Left cardiac atrium (tissue), 4 donors: ENCODE measurements at places on chromosomes 11 and 22. TPM values are rescaled to one million over a fixed set of nuclear protein-coding genes. Genes with fewer than 3 reads are reported as not detected.

The MAP4K2 gene
- total RNA-seq = 10.4 TPM

GRCh38 chr22:19758896-19759426, 1.6 kb upstream of the TBX1 start:
- no peak for DNase-seq

DNA sequence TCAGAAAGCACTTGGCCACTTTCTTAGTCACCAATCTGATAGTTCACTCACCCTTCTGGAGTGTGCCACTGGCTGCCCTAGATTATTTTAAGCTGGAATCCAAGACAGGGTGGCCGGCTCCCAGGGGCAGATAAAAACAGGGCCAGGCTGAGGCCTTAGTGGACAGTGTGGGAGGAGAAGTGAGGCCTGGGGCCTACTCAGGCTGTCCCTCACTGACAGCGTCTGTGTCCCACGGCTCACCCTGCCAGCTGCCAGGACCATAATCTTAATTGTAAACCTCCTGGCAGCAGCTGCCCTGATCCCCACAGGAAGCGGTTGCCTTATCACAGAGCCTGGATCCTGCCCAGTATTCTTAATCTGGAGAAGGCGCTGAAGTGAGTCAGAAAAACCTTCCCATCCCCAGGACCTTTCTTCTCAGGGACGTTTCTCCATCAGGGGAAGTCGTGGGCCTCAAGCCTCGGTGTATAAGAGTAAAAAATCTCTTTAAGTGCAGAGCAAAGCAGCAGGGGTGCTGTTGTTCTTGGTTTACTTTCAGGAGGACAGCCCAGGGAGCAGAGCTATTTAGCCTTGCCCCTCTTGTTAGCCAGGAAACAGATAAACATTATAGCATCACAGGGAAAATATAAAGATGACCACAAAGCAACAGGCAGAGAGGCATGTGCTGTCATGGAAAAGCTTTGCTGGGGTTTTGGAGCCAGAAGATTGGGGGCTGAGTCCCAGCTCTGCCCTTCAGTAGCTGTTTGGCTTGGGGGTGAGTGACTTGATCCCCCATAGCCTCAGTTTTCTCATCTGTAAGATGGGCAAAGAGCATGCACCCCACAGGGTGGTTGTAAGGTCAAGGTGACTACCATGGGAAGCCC, 39.6 kb downstream of the TSPAN18 start:
- peak; percentile 88 for DNase-seq

The LRRC32 gene
- 43.8 TPM for total RNA-seq

DNA sequence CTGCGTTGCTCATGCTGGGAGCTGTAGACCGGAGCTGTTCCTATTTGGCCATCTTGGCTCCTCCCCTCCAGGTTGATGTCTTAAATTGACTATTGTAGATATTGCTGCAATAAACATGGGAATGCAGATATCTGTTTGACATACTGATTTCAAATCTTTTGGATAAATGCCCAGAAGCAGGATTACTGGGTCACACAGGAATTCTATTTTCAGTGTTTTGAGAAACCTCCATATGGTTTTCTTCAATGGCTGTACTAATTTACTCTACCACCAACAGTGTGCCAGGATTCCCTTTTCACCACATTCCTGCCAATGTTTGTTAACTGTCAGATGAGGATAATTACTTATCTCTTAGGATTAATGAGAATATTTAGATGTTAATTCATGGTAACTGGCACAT, 467.0 kb downstream of the LUZP2 start:
- no peak for DNase-seq

GRCh38 chr11:129894278-129895125, 876 bp downstream of the NFRKB start:
- DNase-seq = no peak
